ENCODE measurements at places on chromosomes 3 and 15.

GRCh38 chr3:194046995-194047645 is 88.8 kb upstream of the HES1 start:
- H3K27me3 ChIP-seq, result no peaks in the 10 kb centered on the region
- peaks cover 11% of the 10 kb centered on the region for H3K4me1 ChIP-seq
- DNase-seq, result no peak
- H3K36me3 ChIP-seq, result no peaks in the 10 kb centered on the region

DNA sequence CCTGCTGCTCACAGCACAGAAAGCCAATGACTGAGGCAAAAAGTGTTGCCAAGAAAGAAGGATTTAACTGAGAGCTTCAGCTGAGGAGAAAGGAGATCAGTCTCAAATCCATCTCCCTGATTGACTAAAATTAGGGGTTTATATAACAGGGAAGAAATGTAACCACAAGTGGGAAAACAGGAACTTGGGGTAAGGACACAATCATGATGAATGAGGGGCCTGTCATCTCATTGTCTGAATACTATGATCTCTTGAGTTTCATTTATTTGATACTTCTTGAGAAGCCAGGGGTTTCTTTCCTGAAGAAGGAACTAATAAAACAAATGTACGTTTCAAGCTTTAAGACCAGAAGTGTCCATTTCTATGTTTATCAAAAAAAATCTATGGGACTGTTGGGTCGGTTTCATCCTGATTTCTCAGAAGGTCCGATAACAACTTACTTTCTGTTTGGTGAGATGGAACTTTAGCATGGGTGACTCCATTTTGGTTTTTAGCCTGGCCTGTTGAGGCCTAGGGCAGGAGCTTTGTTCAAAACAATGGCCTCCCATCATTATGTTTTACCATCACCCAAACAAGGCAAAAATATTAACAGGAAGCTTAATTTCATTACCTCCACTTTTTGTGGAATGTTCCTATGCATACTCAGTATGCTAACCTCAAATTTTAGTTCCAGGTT is 76.6 kb upstream of the PIAS1 start:
- no peaks in the 10 kb centered on the region for H3K4me1 ChIP-seq
- no peak overlapping the region for H3K27ac ChIP-seq
- H3K27me3 ChIP-seq, result no peaks in the 10 kb centered on the region
- DNase-seq, result no peak
- H3K4me3 ChIP-seq, result no peak overlapping the region
- no peaks in the 10 kb centered on the region for H3K36me3 ChIP-seq

GRCh38 chr3:175612487-175613196 is 753.5 kb downstream of the NAALADL2 start:
- H3K4me1 ChIP-seq, result no peaks in the 10 kb centered on the region
- H3K27me3 ChIP-seq, result no peaks in the 10 kb centered on the region
- no peak overlapping the region for H3K4me3 ChIP-seq
- no peak for DNase-seq
- H3K27ac ChIP-seq, result no peak overlapping the region

GRCh38 chr3:189534531-189534930 is 96.7 kb upstream of the TP63 start:
- no peaks in the 10 kb centered on the region for H3K27me3 ChIP-seq
- H3K36me3 ChIP-seq, result no peaks in the 10 kb centered on the region
- H3K27ac ChIP-seq, result no peak overlapping the region

DNA sequence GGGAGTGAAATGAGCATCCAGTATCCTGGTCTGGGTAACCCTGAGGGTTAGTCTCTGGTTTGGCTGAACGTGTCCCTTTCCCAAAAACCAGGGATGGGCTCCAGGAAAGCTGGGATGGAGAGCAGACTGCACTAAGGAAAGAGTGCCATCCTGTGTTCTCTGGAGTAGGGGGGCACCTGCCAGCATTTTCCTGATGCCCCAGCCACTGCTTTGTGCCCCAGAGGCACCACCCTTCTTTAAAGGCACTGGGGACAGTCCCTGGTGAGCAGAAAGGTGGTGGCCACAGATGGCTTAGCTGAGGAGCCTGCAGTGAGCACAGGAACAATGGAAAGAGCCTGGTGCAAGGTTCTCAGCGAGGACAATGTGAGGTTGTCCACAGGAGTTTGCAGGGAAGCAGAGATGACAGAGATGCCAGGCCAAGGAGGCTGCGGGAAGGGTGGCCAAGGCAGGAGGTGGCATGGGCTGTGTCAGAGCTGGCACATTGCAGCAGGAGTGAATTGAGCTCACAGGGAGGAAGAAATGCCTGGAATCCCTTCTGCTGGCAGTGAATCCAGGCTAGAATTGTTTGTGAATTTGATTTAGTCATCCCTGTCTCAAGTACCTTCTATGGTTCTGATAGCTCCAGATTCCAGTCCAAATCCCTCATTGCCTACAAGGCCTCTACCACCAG is 39.9 kb downstream of the AMOTL2 start:
- peak overlapping the region; percentile 93 for H3K27ac ChIP-seq
- H3K27me3 ChIP-seq, result no peaks in the 10 kb centered on the region
- peaks cover 84% of the 10 kb centered on the region for H3K4me1 ChIP-seq

DNA sequence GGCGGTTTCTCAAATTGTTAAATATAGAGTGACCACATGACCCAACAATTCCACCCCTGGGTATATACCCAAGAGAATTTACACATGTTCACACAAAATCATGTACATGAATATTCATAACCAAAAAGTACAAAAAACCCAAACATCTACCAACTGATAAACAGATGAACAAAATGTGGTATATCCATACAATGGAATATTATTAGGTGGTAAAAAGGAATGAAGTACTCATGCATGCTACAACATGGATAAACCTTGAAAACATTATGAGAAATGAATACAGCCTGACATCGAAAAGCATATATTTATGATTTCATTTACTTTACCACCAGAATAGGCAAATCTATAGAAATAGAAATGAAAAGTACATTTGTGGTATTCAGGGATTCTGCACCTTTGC is 7.4 kb downstream of the PLCB2 start:
- H3K36me3 ChIP-seq, result no peaks in the 10 kb centered on the region
- H3K4me3 ChIP-seq, result no peak overlapping the region
- no peaks in the 10 kb centered on the region for H3K27me3 ChIP-seq
- H3K27ac ChIP-seq, result no peak overlapping the region

Data from esophagus muscularis mucosa (tissue), 4 donors.